ENCODE measurements at places on chromosomes 5 and 9. TPM values are rescaled to one million over a fixed set of nuclear protein-coding genes. Genes with fewer than 3 reads are reported as not detected.

GRCh38 chr5:160105686-160106360 lies 13.4 kb downstream of the PWWP2A start:
- no peak for DNase-seq

- no peak for DNase-seq
Measured at GRCh38 chr5:9105851-9106250, 440.0 kb downstream of the SEMA5A start.

DNA sequence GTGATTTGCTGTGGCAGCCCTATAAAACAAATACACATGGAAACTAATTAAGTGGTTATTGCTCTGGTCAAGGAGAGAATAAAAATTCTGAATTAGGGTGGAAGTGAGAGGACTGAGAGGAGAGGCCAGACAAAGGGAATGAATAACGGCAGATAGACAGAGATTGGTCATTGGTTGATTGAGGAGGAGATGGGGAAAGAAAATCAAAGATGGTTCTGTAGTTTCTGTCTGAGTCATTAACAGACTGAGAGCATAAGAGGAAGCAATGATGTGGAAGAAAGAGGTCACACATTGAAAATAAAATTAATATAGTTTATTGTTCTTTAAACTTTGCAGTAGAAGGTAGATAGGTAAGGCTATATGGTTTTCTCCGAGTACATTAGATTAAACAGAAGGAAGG lies 469.8 kb downstream of the ACTL7B start:
- DNase-seq = no peak

GRCh38 chr5:1725641-1726468 lies 73.8 kb downstream of the MRPL36 start:
- no peak for DNase-seq

DNA sequence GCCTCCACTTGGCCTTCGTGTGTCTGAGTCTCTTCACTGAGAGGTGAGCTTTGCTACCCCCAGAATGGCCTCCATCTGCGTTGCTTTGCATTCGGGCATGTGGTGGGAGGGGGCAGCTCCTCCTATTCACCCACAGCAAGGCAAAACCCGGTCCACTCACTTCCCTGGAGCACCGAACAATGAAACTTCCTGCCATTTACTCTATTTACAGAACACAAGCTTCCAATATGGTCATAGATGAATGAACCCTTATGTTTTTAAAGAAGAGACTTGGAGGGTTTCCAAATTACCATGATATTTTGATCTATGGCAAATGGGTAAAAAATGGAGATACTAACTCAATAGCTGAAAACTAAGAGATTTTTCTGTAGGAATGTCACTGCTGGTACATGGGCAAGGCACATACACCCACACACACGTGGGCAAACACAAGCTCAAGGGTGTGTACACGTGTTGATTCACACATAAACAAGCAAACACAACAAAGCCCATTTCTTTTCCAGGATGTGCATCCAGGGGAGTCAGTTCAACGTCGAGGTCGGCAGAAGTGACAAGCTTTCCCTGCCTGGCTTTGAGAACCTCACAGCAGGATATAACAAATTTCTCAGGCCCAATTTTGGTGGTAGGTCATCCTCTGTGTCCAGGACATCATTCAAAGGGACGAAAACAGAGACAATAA lies 5.2 kb downstream of the GABRP start:
- no peak for DNase-seq

DNA sequence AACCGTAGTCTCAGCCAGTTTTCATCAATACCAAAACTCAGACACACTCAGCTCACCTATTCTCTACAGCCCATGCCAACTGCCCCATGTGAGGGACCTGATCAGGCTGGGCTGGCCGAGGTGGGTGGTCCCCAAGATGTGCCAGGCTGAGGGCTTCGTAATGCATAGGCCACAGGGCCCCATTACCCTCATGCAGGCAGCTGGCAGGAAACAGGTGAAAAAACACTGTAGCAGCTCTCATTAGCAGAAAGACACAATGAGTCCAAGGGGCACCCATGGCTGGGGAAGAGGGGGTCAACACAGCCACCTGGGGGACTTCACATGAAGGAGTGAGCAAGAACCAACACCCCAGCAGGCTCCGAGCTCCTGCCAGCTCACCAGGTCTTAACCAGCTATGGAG lies 8.2 kb downstream of the IPPK start:
- DNase-seq = no peak

DNA sequence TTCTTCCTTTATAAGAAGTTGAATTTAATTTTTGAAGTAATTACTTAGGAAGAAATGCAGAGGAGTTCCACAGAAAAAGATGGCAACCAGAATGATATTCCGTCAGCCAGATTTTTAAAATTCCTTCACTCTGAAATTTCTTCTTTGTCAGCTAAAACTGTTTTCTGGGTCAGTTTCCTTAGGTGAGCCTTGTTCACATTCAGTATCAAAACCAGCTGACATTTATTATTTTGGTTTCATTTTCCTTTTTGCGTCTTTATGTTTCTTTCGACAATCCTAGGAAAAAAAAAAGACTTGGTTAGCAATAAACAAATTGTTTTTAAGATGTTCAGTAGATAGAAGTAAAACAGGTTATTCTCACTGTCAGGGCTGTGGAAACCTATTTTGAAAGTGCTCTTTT lies 4.1 kb upstream of the IARS1 start:
- DNase-seq = no peak

GRCh38 chr9:8262625-8263622 lies 463.3 kb upstream of the DMAC1 start:
- no peak for DNase-seq

DNA sequence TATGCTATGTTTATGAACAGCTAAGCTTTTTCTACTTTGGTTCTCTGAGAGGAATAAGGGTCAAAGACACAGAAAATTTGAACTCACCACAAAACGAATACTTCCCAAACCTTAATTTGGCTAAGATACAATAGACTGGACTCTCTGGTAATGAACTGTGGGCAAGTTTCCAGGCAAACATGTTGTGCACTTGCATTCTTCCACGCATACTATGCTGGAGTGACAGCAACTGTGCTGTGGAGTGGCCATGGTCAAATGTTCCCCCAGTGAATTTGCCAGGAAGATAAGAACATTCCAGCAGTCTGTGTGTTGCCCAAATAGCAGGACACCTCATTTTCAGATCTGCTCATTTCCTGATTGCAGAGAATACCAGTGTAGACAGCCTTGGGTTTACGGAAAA lies 275.3 kb upstream of the IL12B start:
- DNase-seq = peak; percentile 22

DNA sequence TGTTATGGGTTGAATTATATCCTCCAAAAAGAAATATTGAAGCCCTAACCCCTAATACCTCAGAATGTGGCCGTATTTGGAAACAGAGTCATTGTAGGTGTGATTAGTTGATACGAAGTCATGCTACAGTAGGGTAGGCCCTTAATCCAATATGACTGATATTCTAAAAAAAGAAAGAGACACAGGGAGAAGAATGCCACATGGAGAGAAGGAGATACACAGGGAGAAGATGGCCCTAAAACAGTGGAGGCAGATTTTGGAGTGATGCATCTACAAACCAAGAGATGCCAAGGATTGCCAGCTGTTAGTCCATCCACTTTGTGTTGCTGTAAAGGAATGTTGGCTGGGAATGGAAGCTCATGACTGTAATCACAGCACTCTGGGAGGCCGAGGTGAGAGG lies 21.3 kb downstream of the ARRDC3 start:
- DNase-seq = no peak

- DNase-seq = peak; percentile 12
Measured at GRCh38 chr5:100479079-100479688, 56.0 kb upstream of the FAM174A start.

Gene CER1
- not detected for total RNA-seq

Gene RMRP
- 2,887 TPM for total RNA-seq

Gene CXCL14
- 71.1 TPM for total RNA-seq

Gene LRRC14B
- total RNA-seq = 46.0 TPM

Gene TLR4
- total RNA-seq = 8.8 TPM

Gene TENT4A
- total RNA-seq = 21.2 TPM

Gene NUP214
- 27.4 TPM for total RNA-seq

Gene CD274
- total RNA-seq = 4.1 TPM
